Aortic smooth muscle cell (primary cell): ENCODE measurements at places on chromosomes 7 and 10. TPM values are rescaled to one million over a fixed set of nuclear protein-coding genes. Genes with fewer than 3 reads are reported as not detected.

CYP3A7 gene
- not detected in 2 replicates for total RNA-seq

PRLHR gene
- total RNA-seq: not detected in 2 replicates

GDF10 gene
- total RNA-seq: under 0.01 TPM in 1 of 2 replicates, not detected in the other

TMEM140 gene
- total RNA-seq: 18.8 and 25.4 TPM in 2 replicates

CCL24 gene
- not detected in 2 replicates for total RNA-seq

CDHR3 gene
- total RNA-seq: 2.6 and 4.3 TPM in 2 replicates

KCND2 gene
- 0.13 and 0.31 TPM in 2 replicates for total RNA-seq

LBX1 gene
- total RNA-seq: not detected in 2 replicates

DNAH11 gene
- total RNA-seq: 0.40 and 0.68 TPM in 2 replicates

SNCG gene
- 74.4 and 98.7 TPM in 2 replicates for total RNA-seq

MPP7 gene
- 0.53 and 2.4 TPM in 2 replicates for total RNA-seq

SMO gene
- total RNA-seq: 3.9 and 7.5 TPM in 2 replicates

SYT15B gene
- total RNA-seq: not detected in 2 replicates

SLC26A4 gene
- 20.5 and 21.2 TPM in 2 replicates for total RNA-seq

EGR2 gene
- total RNA-seq: under 0.01 and 0.25 TPM in 2 replicates

MSMB gene
- not detected in 2 replicates for total RNA-seq

MOGAT3 gene
- not detected in 2 replicates for total RNA-seq

SLC26A3 gene
- total RNA-seq: not detected in 2 replicates

NPFFR1 gene
- total RNA-seq: under 0.01 TPM in 1 of 2 replicates, not detected in the other
